Muscle of leg (tissue), 16 donors: ENCODE measurements at places on chromosomes 4 and X. TPM values are rescaled to one million over a fixed set of nuclear protein-coding genes. Genes with fewer than 3 reads are reported as not detected.

BTC gene
- polyA plus RNA-seq: 2.6 TPM

SUPT20HL1 gene
- polyA plus RNA-seq: not detected

KDR gene
- 41.0 TPM for polyA plus RNA-seq

MAGEB17 gene
- polyA plus RNA-seq: 0.11 TPM

WDR19 gene
- 24.7 TPM for polyA plus RNA-seq

STPG2 gene
- not detected for polyA plus RNA-seq

PNMA6A gene
- 3.1 TPM for polyA plus RNA-seq

DUX4 gene
- not detected for polyA plus RNA-seq

AFM gene
- polyA plus RNA-seq: not detected

MAOB gene
- polyA plus RNA-seq: 1.2 TPM

MAGEE1 gene
- polyA plus RNA-seq: 3.6 TPM

JADE1 gene
- 29.7 TPM for polyA plus RNA-seq
